Natural killer cell treated with Interleukin-12 subunit alpha and Interleukin-12 subunit beta and Interleukin-15 and Interleukin-18, amount 100 ng/mL, for 72 hours (primary cell): ENCODE measurements at places on chromosomes 11 and 22. TPM values are rescaled to one million over a fixed set of nuclear protein-coding genes. Genes with fewer than 3 reads are reported as not detected.

DNA sequence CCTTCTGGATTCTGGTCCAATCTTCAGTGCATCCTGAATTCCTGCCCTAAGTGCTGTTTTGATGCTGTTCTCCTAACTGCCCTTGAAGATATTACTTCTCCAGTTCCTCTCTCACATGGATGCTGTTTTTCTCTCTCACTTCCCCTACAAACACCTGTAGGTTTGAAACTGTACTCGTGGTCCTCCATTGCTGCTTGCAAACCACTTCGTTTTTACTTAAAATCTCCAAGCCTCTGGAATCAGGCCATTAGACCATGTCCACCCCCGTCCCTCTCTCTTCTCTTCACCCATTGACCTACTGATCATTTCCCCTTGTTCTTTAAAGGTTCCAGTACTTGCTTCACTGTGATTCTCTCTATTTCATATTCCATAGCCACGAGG lies 988.1 kb downstream of the NTM start:
- peak overlapping the region; percentile 68 for H3K4me3 ChIP-seq
- no peaks in the 10 kb centered on the region for H3K36me3 ChIP-seq
- DNase-seq = no peak

The TBX10 gene
- not detected for total RNA-seq

GRCh38 chr11:68447015-68447801 lies 13.3 kb upstream of the PPP6R3 start:
- peaks cover 10% of the 10 kb centered on the region for H3K4me1 ChIP-seq
- H3K4me3 ChIP-seq = no peak overlapping the region
- no peaks in the 10 kb centered on the region for H3K36me3 ChIP-seq
- H3K27me3 ChIP-seq = no peaks in the 10 kb centered on the region
- peak; percentile 80 for DNase-seq
- H3K27ac ChIP-seq = no peak overlapping the region

DNA sequence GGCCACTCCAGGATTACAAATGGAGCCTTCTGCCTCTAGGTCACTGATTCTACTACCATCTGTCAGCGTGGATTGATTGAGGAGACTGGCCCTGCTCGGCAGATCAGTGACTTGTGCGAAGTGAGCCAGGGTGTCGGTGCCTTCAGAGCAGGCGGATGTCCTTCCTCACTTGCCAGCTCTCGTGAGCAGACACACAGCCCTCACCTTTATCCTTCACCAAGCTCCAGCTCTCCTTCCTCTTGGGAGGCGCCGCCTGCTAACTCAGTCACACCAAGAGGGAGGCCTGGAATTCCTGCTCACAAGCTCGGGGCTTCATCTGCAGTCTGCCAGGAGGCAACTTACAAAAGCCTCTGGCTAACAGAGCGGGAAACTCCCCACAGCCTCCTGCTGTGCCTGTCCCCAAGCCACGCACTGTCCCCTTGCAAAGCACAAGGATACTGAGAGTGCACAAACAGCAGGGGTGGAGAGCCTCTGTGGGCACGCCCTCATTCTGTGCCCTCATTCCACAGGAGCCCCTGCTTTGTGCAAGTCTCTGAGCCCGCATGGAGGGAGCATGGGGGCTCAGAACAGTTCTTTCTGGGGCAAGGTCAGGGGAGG lies 3.5 kb upstream of the TCF20 start:
- no peak overlapping the region for H3K4me3 ChIP-seq
- H3K27ac ChIP-seq = no peak overlapping the region
- DNase-seq = no peak
- peaks cover 7% of the 10 kb centered on the region for H3K4me1 ChIP-seq

GRCh38 chr11:84503503-84503902 lies 1123.6 kb downstream of the DLG2 start:
- no peak for DNase-seq
- H3K4me1 ChIP-seq = no peaks in the 10 kb centered on the region
- no peaks in the 10 kb centered on the region for H3K27me3 ChIP-seq
- H3K4me3 ChIP-seq = no peak overlapping the region
- no peak overlapping the region for H3K27ac ChIP-seq

DNA sequence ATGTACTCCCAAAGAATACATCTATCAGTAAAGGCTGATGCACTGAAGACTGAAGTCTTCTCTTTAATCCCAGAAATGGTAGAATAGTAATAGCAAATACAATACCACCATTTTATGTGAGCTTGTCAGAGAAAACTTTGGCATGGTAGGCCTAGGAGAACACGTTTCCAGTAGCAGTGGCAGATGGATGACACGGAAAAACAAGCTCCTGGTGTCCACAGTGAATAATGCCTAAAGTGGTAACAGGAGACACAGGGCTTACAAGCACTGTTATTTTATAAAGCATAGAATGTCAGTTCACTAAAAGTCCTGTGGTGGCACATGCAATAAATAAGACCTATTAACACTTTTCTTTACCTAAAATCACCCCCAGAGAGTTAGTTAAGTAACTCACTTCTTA lies 277.6 kb downstream of the TTC28 start:
- no peak for DNase-seq
- no peak overlapping the region for H3K4me3 ChIP-seq
- H3K4me1 ChIP-seq = no peaks in the 10 kb centered on the region
- peaks cover 13% of the 10 kb centered on the region for H3K27me3 ChIP-seq
- no peak overlapping the region for H3K27ac ChIP-seq

GRCh38 chr11:5021996-5022395 lies 24.3 kb upstream of the OR52J3 start:
- H3K4me3 ChIP-seq = no peak overlapping the region
- H3K36me3 ChIP-seq = peaks cover 6% of the 10 kb centered on the region
- no peak overlapping the region for H3K27ac ChIP-seq

GRCh38 chr22:36424901-36425579 lies 37.3 kb upstream of the MYH9 start:
- H3K4me1 ChIP-seq = peaks cover 16% of the 10 kb centered on the region
- H3K27ac ChIP-seq = no peak overlapping the region
- no peaks in the 10 kb centered on the region for H3K36me3 ChIP-seq
- peak overlapping the region; percentile 22 for H3K4me3 ChIP-seq

The TMPRSS13 gene
- total RNA-seq = 0.36 TPM

DNA sequence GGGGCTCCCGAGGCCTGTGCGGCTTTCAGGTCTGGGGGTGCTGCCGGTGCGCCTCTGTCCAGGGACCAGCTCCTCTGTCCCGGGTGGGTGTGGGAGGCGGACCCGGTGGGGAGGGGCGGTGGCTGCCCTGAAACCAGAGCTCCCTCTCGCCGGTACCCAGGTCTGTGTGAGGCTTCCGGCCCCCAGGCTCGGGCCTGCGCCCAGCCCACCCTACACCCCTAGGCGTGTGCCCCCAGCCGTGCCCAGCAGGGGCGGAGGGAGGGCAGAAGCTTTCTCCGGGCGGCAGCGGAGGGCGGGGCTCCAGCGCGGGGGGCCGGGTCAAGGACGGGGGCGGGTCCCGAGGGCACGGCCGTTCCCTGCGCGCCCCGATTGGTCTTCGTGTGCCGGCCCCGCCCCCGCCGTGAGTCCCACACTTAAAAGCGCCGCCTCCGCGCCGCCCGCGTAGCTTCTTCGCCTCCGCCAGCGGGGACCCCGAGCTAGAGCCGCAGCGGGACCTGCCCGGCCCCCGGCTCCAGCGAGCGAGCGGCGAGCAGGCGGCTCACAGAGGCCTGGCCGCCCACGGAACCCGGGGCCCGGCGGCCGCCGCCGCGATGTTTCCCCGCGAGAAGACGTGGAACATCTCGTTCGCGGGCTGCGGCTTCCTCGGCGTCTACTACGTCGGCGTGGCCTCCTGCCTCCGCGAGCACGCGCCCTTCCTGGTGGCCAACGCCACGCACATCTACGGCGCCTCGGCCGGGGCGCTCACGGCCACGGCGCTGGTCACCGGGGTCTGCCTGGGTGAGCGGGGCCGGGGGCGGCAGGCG lies 616 bp downstream of the PNPLA2 start:
- DNase-seq = peak; percentile 92
- H3K4me1 ChIP-seq = peaks cover 10% of the 10 kb centered on the region
- H3K36me3 ChIP-seq = no peaks in the 10 kb centered on the region
- H3K27me3 ChIP-seq = no peaks in the 10 kb centered on the region
- no peak overlapping the region for H3K27ac ChIP-seq

DNA sequence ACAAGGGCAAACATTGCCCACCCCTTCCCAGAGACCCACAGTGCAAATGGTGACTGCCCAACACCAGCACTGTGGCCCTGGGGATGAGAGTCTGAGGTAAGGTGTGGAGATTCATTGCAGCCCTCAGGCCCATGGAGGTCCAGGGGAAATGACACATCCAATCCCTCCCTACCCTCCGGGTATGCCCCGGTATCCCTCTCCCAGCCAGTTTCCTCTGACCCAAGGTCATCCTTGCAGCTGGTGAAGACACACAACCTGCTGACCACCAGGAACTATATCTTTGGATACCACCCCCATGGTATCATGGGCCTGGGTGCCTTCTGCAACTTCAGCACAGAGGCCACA lies 18.9 kb upstream of the UVRAG start:
- DNase-seq = no peak
- no peaks in the 10 kb centered on the region for H3K36me3 ChIP-seq
- H3K27ac ChIP-seq = no peak overlapping the region
- H3K4me3 ChIP-seq = no peak overlapping the region
- H3K4me1 ChIP-seq = no peaks in the 10 kb centered on the region
- no peaks in the 10 kb centered on the region for H3K27me3 ChIP-seq

GRCh38 chr11:35617316-35617686 lies 959 bp upstream of the FJX1 start:
- H3K36me3 ChIP-seq = no peaks in the 10 kb centered on the region
- peaks cover 4% of the 10 kb centered on the region for H3K4me1 ChIP-seq
- no peak overlapping the region for H3K27ac ChIP-seq
- peak overlapping the region; percentile 81 for H3K4me3 ChIP-seq

The FAM118B gene
- 13.8 TPM for total RNA-seq

The GPHA2 gene
- total RNA-seq = not detected
